Stimulated activated CD4-positive, alpha-beta T cell treated with anti-CD3 and anti-CD28 coated beads, Interleukin-12 subunit alpha, Interleukin-12 subunit beta, amount 100 ng/mL, for 24 hours (primary cell): ENCODE measurements at places on chromosomes 12 and 14.

DNA sequence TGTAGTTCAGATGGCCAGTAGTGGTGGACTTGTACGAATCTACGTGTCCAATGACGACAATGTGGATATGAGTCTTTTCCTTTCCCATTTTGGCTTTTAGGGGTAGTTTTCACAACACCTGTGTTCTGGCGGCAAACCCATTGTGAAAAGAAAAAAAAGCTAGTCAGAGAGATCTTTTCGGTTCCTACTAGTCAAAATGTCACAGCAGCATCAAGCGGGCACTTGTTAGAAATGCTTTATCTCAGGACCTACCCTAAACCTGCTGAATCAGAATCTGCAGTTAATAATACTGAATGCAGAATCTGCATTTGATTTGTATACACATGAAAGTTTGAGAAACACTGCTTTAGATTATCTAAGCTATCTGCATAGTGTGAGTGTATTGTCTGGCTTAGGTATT lies 18.3 kb downstream of the AEBP2 start:
- DNase-seq, result no peak

- no peak for DNase-seq
These were observed 539.9 kb upstream of the SEL1L start for GRCh38 chr14:82073547-82073946.

GRCh38 chr14:73785336-73785833 lies 66.2 kb upstream of the PTGR2 start:
- no peak for DNase-seq

GRCh38 chr12:106329231-106329982 lies 26.9 kb downstream of the TCP11L2 start:
- no peak for DNase-seq

GRCh38 chr14:24036169-24036962 lies 15.4 kb upstream of the CARMIL3 start:
- peak; percentile 52 for DNase-seq

DNA sequence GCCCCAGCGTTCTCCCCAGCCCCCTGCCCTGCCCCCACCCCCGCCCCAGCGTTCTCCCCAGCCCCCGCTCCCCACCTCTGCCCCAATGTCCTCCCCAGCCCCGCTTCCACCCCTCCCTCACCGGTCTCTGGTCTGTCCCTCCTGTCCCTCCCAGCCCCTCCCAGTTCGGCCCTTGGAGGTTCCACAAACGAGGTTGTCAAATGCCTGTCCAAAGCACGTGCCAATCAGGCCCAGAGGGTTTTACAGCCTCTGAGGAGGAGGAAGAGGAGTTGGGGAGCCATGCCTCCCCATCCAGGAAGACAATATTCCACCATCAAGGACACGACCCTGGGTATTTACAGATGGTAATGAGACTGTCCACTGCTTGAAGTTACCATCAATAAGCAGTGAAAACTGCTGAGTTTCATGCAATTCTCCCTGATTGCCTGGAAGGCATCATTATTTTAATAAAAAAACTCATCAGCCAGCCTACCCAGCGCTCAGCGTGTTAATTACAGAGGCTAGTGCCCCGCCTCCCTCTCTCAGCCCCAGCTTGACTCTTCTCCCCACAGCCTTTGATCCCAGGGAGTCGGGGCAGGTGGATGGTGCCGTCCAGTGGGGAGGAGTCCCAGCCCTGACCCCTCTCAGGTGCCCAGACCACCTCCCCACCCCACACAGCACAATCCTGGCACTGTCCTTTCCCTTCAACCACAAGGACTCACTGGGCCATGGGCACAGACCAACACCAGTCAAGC lies 30.6 kb upstream of the C14orf180 start:
- no peak for DNase-seq

- no peak for DNase-seq
These were observed 91.3 kb downstream of the AEBP2 start for GRCh38 chr12:19530637-19531023.

- no peak for DNase-seq
These were observed 44.4 kb downstream of the UBE3B start for GRCh38 chr12:109521831-109522230.

GRCh38 chr14:95095996-95096395 lies 61.3 kb downstream of the DICER1 start:
- DNase-seq, result no peak

DNA sequence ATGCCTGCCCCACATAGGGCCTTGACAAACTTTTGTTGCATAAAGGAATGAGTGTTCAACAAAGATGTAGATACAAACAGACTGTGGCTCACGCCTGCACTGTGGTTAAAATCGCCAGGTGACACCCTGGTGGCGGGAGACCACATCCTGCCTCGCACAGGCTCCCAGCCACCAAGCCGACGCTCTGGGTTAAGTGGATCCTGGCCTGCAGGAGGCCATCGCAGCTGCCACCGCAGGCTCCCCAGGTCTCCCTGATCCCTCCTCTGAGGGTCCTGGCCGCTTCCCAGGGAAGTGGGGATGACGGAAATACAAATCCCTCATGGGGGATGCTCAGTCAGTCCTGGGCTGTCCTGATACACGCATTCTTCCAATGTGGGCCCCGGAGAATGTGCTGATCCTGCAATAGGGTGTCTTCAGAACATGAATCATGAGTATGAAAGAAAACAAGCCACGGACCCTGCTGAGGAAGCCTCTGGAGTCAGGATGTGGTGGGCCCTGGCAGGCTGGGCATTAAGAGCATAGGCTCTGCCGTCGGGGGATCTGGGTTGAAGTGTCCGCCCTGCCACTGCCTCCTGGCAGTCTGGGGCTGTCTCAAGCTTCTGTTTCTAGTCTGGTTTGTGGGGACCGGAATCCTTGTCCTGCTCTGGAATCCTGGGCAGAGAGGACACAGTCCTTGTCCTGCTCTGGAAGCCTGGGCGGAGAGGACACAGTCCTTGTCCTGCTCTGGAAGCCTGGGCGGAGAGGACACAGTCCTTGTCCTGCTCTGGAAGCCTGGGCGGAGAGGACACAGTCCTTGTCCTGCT lies 53.5 kb upstream of the BEGAIN start:
- peak; percentile 41 for DNase-seq

GRCh38 chr14:76762411-76763095 lies 1.3 kb downstream of the VASH1 start:
- DNase-seq, result no peak

DNA sequence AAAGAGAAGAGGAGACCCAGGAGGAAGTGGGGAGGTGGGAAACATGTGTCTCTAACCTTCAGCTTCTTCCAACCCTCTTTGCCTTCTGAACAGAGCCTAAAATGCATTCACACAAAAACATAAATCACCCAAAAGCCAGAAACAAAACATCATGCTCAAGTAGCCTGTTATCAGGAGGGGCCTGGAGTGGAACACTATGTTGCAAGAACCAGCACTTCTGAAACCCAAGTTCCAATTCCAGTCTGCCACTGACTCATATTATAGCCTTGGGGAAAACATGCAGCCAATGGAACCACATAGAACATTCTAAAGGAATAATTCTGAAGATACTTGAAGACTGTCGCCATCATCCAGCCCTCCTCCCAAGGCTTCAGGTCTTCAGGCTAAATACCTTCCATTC lies 169.8 kb upstream of the PLXNC1 start:
- no peak for DNase-seq

GRCh38 chr12:69120354-69120753 lies 119.0 kb upstream of the CPSF6 start:
- DNase-seq, result no peak

DNA sequence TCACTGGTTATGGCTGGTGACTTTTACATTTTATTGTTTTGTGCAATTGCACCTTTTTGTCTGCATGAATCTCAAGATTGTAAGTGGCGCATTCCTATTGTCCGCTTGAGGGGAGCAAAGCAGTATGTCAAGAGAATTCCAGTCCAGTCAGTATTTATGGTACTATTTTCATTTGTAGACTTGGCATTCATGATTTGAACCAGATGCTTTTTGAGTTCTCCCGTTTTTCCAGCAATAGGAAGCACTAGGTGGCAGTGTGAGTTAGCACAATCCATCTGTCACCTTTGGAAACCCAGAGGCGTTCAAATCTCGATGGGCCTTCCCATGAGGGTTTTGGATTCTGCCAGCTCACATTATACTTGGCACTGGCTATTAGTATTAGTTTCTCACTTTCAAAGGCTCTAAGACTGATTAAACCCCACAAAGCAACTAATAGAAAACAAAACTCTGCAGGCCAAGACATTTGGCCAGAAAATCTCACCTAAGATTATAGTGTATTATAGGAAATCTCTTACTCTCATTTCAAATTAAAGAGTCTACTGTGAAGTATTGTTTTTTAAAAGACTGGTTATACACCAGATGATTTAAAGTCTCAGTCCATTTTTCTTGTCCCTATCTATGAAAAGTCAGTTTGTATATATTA lies 2.2 kb downstream of the DACT1 start:
- no peak for DNase-seq

DNA sequence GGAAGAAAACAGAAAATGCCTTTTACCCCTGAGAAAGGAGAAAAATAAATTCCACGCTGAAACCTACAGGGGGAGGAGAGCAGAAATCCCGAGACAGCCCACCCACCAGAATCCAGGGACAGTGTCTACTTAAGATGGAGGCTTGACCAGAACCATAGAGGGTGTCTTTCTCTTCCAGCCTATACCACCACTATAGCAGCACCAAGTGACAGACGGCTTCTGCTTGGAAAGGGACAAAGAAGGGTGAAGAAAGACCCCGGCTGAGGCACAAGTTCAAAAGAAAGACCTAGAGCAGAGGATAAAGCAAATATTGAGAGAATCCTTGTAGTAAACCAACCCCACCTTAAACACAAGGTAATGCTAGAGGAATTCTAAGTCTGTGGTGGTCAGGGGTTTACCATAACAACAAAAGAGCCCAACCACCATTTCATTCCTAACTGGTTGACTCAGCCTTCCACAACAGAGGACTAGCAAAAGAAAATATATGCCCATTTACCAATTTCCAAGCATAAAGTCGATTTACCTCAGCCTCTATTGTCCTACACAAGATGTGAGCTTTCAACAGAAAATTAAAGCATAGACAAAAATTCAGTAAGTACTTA lies 105.3 kb upstream of the FOXG1 start:
- no peak for DNase-seq

GRCh38 chr12:29543036-29543435 lies 45.5 kb upstream of the OVCH1 start:
- no peak for DNase-seq

DNA sequence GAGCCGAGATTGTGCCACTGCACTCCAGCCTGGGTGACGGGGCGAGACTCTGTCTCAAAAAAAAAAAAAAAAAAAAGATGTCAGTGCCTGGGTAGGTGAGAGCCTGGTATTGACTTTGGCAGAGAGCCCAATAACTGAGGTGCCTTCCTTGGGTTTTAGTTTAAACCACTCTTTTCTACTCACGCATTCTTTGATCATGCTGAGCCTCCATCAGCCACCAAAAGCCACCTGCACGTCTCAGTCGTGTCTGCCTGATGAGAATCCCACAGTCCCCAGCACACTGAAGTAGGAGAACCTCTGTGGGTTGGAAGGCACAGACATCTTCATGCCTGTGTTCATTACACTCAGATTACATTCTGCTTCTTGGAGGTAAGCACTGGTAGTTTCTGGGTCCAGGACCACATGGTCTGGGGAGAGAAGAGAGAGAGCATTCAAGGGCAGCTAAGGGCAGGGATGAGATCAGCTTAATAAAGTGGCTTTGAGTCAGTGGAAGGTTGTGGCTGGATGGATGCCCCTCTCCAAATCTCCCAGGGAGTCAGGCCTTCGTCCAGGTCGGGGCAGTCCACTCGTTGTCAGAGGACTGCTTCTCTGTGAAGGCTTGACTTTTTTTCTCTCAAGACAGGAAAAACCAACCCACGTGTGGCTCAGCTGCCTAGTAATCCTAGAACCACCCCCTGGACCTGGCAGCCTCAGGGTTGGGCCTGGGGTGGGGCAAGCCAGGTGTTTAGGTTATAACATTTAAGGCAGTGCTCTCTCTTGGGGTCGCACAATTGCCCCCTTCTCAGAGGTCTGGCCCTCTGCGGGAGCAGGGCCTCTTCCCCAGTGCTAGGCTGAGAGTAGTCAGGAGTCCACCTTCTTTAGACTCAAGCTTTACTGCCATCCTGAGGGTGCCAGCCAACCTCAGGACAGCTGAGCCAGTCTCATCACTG lies 32.6 kb upstream of the MAX start:
- no peak for DNase-seq

DNA sequence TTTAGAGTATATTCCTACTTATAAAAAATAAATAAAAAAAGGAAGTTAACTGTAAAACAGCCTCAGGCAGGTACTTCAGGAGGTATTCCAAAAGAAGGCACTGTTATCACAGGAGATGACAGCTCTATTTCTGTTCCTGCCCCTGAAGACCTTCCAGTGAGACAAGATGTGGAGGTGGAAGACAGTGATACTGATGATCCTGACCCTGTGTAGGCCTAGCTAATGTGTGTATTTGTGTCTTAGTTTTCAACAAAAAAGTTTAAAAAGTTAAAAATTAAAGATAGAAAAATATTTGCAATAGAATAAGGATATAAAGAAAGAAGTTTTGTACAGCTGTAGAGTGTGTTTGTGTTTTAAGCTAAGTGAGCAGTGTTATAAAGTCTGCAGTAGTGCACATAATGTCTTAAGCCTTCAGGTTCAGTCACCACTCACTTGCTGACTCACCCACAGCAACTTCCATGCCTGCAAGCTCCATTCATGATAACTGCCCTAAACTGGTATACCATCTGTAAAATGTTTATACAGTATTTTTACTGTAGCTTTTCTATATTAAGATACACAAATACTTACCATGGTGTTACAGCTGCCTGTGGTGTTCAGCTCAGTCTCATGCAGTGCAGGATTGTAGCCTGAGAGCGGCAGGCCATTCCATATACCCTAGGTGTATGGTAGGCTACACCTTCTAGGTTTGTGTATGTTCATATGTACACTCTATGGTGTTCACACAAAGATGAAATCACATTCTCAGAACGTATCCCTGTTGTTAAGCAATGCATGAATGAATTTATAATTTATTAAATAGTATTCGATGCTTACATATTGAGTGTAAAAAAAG lies 121.1 kb downstream of the ANO6 start:
- no peak for DNase-seq

- no peak for DNase-seq
These were observed 3.3 kb upstream of the NTF3 start for GRCh38 chr12:5428332-5429221.

DNA sequence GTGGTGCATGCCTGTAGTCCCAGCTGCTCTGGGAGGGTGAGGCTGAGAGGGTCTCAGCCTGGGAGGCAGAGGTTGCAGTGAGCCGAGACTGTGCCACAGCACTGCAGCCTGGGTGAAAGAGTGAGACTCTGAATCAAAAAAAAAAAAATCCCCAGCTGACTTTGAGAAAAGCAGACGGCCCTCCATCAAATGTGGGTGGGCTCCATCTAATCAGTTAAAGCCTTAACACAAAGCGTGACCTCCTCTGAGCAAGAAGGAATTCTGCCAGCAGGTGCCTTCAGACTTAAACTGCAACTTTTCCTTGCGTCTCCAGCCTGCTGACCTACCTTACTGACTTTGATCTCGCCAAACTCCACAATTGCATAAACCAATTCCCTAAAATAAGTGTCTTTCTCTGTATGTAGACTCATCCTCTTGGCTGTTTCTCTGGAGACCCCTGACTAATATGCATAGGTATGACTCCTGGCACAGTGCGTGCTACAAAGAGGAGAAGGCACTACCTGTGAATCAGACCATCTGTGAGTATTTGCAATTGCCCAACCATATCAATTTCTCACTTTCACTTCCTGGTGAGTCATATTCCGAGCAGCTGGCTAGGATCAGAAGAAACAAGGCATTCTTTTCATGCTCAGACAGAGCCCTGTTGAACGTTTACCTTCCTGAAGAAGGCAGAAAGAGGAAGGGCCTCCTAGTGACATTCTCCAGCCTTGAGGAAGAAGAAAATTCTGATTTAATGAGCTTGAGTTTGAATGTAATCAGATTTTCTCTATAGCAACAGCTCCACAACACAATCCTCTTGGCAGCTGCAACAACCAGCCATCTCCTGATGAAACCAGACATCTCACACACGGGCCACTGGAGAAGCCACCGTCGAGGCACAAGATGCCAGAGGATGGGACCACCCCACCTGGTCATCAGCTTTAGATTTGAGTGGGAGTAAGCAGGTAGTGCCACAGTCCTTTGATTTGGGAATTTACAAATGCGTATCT lies 54.3 kb downstream of the CLMN start:
- peak; percentile 36 for DNase-seq
